ENCODE measurements at places on chromosomes 12 and 14.

- DNase-seq: peak; percentile 4
Measured at GRCh38 chr12:6684609-6685008, 4.6 kb downstream of the ZNF384 start.

- DNase-seq: no peak
Measured at GRCh38 chr12:130839770-130840404, 837 bp upstream of the STX2 start.

DNA sequence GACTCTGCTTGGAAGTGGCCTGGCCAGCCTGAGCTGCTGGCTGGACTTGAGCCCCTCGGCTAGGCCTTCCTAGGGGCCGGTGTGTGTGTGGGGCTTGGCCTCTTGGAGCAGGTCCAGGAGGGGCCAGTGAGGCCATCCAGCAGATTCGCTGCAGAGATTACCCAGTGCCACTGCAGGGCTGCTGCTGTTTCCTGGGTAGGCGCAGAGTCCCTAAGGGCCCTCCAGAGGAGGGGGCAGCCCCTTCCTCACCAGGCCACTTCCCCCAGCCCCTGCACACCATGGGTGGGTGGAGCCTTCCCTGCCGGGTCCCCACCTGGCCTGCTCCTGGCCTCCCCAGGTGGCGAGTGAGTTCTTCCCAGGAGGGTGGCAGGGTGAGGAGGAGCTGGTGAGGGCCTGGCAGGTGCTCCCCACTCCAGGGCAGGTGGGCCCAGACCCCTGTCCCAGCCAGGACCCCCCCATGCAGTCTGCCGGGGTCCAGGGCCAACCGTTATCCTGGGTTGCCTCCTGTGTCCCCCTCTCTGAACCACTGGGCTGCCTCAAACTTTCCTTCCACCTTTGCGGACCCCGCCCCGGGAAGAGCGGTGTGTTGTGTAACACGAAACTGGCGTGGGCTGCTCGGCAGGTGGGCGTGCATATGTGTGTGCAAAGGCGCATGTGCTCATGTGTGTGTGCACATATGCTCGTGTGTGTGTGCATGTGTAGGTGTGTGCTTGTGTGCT is 25.1 kb downstream of the ASPG start:
- no peak for DNase-seq

- DNase-seq: no peak
Measured at GRCh38 chr14:23242076-23242475, 4.3 kb downstream of the RNF212B start.

GRCh38 chr12:113322343-113322742 is 12.6 kb downstream of the SLC8B1 start:
- no peak for DNase-seq

DNA sequence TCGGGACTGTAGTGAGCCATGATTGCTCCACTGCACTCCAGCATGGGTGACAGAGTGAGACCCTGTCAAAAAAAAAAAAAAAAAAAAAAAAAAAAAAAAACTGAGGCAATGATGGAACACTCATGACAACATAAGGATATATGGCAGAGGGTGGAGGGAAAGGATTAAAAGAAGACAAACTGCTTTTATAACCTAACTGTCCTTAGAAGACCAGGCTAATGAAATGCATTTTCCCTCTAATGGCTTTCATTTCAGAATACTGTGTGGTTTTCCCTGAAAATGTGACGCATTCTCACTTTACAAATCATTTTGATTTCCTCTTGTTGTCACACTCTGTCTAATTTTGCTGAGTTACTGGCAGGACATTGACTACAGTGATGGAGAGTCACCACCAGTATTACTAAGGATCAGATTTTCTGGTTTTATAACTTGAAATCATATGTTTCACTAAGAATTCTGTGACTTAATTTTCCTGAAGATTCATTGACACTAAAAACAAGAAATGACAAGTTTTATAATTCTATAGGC is 137.6 kb upstream of the SSTR1 start:
- no peak for DNase-seq

DNA sequence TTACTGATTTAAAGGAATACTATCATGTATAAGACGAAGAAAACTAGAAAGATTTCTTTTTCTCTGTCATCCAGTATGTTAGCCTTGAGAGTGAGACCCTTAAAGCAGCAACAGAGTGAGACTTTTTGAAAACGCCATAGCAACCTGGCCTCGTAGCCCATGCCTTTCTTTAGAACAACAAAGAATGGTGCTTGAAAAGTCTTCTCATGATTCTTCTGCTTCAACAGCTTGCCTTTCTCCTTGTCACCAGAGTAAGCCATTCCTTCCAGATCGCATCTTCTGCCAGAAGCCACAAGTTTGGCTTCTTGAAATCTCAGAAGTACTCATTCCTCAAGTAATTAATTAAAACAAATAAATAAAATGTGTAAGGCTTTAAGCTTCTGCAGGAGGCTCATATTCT is 109.3 kb downstream of the PDE3A start:
- no peak for DNase-seq

GRCh38 chr12:83859021-83859420 is 1053.6 kb downstream of the SLC6A15 start:
- DNase-seq: no peak

DNA sequence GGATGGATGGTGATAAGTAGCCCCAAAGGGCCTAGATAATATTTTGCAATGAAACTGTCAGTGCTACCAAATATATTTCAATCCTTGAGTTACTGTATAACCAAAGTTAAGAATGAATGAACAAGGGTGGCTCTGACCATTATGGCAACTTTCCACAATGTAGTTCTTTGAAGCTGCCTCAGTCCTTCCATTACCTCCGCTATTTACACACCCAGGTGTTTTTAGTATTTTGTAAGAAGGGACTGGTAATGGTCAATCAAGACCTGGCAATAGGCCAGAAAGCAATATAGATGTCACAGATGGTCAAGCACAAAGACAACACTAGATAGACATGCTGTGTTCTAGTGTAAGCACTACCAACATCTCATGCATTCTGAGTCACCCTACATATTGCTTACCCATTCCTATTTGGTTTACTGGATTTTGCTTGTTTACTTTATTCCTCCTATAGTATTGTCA is 16.3 kb downstream of the DUSP16 start:
- no peak for DNase-seq

DNA sequence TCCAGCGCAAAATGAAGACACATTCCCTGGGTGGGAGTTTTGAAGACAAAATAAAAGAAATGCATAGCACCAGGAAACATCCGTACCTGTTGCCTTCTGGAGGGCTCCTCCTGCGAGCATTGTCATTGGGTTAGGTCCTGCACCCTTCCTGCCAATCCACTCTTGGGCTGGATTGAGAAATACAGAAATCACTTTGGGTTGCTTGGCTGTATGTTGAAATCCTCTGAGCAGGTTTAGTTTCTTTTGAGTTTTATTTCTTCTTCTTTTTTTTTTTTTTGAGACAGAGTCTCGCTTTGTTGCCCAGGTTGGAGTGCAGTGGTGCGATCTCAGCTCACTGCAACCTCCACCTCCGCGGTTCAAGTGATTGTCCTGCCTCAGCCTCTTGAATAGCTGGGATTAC is 67.6 kb downstream of the ARF6 start:
- DNase-seq: no peak

GRCh38 chr14:74064426-74064825 is 19.8 kb downstream of the ALDH6A1 start:
- no peak for DNase-seq

GRCh38 chr12:24560831-24561271 is 388.1 kb downstream of the BCAT1 start:
- no peak for DNase-seq

DNA sequence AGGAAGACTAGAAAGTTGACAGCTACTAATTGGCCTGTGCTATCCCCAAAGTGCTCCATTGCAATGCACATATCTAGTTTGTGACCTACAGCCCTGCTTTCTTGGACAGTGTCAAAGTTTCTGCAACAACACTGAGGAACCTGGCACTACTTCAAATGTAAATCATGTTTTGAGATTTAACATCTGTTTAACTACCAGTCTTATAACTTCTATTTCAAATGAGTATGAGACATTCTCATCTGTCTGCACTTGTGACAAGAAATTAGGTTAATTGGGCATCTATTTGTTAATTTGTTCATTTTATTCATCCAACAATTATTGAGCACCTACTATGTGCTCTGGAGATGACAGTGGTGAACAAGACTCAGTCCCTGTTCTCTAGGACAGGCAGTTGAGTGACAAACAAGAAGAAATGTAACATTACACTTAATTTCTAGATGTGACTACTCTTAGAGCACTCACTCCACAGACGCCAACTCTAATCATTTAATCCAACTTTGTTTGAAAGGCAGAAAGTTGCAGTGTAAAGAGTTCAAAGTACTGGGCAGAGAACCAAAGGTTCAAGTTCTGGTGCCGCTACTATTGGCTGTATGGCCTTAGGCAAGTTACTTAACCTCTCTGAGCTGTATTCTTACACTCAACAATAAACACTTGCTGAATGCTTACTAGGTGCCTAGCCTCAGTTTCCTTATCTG is 74.8 kb downstream of the HECTD4 start:
- no peak for DNase-seq

- no peak for DNase-seq
Measured at GRCh38 chr12:6347367-6348338, 5.8 kb upstream of the TNFRSF1A start.

GRCh38 chr12:108016022-108016564 is 113.0 kb upstream of the WSCD2 start:
- DNase-seq: no peak

GRCh38 chr12:96502477-96502876 is 13.1 kb downstream of the CFAP54 start:
- DNase-seq: no peak

GRCh38 chr14:57390806-57391516 is 575 bp downstream of the NAA30 start:
- peak; percentile 62 for DNase-seq

- no peak for DNase-seq
Measured at GRCh38 chr12:57446292-57446960, 8.7 kb upstream of the INHBE start.

DNA sequence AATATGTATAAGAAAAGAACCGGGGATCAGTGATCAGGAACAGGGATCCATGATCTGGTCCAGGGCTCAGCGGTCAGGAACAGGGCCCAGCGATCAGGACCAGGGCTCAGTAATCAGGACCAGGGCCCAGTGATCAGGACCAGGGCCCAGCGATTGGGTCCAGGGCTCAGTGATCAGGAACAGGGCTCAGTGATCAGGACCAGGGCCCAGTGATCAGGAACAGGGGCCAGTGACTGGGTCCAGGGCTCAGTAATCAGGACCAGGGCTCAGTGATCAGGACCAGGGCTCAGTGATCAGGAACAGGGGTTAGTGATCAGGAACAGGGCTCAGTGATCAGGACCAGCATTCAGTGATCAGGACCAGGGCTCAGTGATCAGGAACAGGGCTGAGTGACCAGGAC is 56.3 kb downstream of the TMEM121 start:
- no peak for DNase-seq

All from NCI-H526 treated with DMSO at 0.1 percent for 48 hours (cell line).